ENCODE measurements at places on chromosomes 1 and 21.

GRCh38 chr1:111489604-111490003 lies 13.8 kb downstream of the ADORA3 start:
- DNase-seq: no peak

GRCh38 chr1:220378571-220379302 lies 106.5 kb upstream of the RAB3GAP2 start:
- DNase-seq: no peak

- no peak for DNase-seq
Observed at GRCh38 chr1:79568411-79568810, 561.9 kb upstream of the ADGRL4 start.

DNA sequence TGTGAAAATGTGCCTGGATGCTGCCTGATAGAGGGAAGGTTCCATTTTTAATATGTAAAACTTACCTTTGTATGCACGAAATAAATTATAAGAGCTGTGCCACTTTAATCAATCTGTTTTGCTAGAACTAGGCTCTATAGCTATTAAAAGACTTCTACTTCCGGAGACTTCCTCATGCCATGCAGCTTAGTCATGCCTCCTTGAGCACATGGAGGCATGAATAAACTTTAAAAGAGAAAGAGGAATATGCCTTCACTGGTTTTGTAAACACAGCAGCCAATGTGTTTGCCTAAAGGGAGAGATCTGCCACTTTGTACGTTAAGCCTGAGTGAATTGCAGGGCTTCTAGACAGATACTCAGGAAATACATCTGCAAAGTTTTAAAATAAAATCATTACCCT lies 604.6 kb downstream of the LRRIQ3 start:
- DNase-seq: no peak

DNA sequence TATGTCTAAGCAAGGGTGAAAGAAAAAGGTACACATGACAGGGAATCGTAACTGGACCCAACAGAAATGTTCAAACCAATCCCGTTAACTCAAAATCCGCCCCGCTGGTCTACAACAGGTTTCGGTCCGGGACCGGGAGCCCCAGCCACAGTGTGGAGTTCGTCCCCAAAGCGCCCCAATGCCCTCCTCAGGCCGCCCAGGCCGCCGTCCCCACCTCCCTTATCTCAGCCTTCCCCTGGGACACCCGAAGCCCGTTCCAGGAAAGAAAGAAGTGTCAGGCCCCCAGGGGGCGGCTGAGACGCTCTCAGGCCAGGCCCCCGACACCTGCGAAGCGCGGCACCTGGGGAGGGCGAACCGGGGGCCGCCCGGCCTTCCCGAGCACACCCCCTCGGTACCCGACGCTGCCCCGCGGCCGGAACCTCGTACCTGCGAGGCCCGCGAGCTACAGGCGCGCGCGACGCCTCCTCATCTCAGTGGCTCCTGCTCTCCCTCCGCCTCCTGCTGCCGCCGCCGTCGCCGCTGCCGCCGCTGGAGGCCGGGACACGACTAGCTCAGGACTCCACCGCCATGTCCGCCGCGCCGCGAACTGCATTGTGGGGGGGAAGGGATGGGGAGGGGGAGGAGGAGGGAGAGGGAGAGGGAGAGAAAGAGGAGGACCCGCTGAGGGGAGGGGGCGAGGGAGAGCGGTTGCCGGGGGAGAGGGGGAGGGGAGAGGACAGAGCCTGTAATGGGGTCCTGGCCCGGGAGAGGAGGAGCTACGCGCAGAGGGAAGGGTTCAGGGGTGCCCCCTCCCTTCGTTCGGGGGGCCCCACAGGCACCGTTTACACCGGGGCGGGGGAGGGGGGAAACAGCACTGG lies at the start of gene TUT4:
TSS of gene TUT4 (minus strand) at position 588 of the 857 bp plus-strand sequence. CDS start 26,812 bp downstream, outside the sequence.
- no peak for DNase-seq

- DNase-seq: no peak
Observed at GRCh38 chr1:26970810-26971209, 10.5 kb upstream of the KDF1 start.

GRCh38 chr1:11535761-11536572 lies 57.0 kb downstream of the DISP3 start:
- DNase-seq: no peak

DNA sequence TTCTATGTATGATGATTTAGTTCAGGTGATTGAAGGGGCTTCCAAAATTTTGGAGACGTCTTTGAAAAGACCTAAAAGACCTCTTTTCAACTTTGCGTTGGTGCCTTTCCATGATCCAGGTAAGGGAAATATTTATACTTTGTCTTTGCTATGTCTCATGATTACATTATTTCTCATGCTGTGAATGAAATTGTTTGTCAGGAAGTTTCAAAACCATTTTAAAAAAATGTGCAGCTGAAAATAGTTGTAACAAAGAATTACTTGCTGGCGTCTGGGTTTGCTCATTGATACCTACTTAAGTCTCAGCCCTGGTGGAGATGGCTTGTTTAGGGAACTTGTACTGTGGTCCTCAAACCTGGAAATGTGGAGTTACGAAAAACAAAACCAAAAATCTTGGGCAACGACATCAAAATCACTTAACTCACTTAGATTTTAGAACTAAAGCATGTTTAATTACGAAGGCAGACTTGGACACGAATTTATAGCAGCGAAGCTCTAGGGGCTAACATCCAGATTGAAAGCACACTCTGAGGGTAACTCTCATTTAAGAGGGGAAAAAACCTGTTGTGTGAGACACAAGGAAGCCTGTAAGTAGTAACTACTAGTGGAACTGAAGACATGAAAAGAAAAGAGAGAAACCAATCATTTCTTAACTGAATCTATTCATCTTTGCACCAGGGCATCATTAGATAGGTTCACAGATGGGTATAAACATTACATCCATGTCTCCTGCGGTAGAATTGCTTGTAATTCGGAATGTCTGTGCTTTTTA lies 924 bp downstream of the HMCN1 start:
- DNase-seq: no peak

DNA sequence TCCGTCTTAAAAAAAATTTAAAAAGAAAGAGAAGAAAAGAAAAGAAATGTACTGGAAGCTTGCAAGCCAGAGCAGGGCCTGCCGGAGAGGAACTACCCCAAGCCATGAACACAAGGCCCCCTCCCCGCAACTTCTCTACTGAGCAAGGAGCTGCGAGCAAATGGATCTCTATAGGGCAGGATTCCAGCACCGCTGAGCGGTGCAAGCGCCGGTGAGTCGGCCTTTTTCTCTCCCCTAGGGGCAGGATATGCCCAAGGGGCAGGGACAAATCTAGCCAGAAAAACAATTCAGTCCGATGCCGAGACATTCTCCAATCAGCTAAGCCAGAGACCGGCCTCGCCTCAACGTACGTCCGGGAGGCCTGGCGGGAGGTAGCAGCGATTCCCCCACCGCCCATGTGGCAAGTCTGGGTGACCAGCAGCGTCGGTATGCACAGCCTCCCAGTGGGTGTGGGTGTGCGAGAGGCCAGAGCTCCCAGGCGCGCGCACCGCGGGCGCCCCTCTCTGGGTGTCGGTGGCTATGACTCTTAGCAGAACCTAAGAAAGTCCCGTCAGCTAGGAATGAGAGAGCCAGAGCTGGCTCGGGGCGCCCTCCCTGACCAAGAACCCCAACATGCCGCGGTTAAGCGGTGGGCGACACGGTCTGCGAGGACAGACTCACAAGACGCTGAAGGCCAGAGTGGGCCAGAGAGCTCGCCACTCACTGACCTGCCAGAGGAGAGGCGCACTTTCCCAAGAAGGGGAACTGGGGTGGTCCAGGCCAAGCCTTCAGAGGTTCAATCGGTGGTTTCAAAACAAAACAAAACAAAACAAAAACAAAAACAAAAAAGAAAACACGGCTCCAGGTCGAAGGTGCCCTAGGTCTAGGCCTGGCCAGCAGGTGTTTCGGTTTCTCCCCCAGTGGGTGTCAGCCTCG lies 1.9 kb downstream of the CSMD2 start:
- no peak for DNase-seq

- no peak for DNase-seq
Observed at GRCh38 chr21:23963454-23963853, 1643.8 kb downstream of the MRPL39 start.

Data from cortex of kidney (tissue), 1 donor.